ENCODE measurements at places on chromosomes 7 and 10. TPM values are rescaled to one million over a fixed set of nuclear protein-coding genes. Genes with fewer than 3 reads are reported as not detected.

The AOC1 gene
- not detected for total RNA-seq

The LRRC17 gene
- total RNA-seq: 2.6 TPM

The TCF7L2 gene
- total RNA-seq: 28.9 TPM

DNA sequence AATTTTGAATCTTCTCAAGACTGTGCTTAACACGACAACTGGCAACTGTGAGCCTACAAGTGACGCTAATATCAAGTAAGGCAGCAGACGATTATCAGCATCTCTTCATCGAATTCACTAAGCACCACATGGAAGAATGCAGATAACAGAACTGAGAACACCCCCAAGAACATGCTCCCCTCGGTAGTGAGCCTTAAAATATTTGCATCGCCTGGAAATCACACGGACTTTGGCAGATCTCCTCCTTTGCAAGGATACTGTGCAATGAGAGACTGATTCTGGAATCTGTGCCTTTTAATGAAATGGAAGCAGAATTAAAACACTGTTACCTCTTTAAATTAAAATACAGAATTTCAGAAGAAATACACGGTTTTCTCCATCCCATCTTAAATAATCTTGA, 38.2 kb upstream of the NEBL start:
- no peak for DNase-seq

DNA sequence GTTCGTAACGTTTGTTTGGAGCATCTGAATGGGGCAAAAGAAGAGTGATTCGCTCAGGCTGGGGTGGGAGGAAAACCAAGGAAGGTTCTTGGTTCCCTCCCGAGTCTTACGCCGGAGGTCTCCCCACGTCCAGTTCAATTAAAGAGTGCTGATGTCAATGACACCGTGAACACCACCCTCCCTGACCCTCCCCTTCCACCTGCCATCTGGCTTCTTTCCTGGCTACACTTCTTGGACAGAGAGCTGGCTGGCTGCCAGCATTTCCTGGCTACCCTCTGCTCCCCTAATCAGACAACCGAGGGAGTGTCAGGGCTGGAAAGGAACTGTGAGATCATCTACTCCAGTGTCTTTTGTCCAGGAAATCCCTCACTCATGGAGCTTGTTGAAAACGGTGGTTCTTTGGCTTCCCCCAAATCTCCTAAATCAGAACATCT, 24.1 kb upstream of the FFAR4 start:
- no peak for DNase-seq

The CTAGE4 gene
- 1.8 TPM for total RNA-seq

The FLNC gene
- total RNA-seq: 13.7 TPM

DNA sequence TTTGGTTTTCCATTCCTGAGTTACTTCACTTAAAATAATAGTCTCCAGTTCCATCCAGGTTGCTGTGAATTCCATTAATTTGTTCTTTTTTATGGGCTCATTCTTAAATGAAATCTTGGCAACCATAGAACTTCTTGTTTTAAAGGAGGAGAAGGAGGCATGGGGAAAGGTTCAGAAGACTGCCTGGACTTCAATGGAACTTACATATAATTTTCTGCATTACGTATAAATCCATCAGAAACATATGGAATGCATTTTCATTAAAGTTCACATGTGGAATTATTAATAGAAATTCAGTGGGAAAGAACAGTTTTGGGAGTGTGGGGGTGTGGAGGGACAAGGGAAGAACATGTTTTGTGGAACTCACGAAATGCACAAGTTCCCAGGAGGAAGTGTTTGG, 176.6 kb upstream of the PRKCQ start:
- no peak for DNase-seq

GRCh38 chr7:133980804-133981203, 146.3 kb upstream of the LRGUK start:
- DNase-seq: no peak

DNA sequence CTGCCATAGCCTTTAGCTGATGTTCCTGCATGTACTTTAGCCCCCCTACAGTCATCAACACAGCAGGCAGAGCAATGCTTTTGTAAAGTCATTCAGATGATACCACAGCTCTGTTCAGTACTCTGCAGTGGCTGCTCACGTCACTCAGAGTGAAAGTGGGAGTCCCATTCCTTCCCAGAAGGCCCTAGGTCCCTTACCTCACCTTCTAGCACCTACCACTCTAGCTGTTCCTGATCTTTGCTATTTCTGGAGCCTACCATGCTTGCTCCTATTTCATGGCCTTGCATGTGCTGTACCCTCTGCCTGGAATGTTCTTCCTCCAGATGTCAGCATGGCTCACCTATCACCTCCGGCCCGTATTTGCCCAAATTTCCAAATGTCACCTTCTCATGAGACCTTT, 94.4 kb upstream of the PRR15 start:
- no peak for DNase-seq

- DNase-seq: no peak
Measured at GRCh38 chr7:134997214-134997885, 11.0 kb downstream of the AGBL3 start.

Data from omental fat pad (tissue), 4 donors.